Immature natural killer cell (primary cell): ENCODE measurements at places on chromosomes 16 and 17.

DNA sequence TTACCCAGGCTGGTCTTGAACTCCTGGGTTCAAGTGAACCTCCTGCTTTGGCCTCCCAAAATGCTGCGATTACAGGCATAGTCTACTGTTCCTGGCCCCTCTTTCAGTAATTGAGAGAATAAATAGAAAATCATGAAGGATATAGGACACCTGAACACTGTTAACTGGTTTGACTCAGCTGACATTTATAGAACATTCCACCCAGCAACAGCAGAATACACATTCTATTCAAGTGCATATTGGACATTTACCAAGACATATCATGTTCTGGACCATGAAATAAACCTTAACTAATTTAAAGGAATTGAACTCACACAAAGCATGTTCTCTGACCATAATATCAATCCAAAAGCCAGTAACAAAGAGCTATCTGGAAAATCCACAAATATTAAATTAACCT lies 19.8 kb upstream of the BAIAP2 start:
- DNase-seq, result no peak

GRCh38 chr17:73974536-73974935 lies 228.9 kb upstream of the RPL38 start:
- DNase-seq, result no peak

DNA sequence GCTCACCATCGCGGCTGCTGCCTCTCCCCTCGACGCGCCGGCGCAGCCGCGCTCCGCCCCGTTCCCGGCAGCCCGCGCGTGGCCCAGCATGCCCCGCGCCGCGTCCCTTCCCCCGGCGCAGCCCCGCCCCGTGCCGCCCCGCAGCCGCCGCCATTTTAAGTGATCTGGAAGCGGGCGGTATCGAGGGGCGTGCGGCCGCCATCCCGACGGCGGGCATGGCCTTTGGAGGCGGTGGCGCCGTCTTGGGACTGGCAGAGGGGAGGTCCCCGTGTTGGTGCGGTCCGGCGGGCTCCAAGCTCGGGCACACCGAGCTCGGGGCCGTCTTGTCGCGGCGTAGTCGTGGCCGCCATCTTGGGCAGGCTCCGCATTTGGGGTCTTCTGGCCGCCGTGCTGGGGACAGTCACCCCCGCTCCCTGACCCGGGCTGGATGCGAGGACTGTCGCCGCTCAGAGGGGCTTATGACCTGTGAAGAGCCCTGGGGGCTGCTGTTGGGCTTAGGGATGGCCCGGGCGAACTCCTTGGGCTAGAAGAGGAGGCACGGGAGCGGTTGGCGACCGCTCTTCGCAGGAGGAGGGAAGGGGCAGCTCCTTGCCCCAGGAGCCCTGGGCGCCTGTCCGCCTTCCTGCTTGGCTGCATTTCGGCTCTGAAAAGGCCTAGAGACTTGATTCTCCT lies at the start of gene ELOB:
Gene ELOB, minus strand, starts transcription at position 50 of the 672 bp plus-strand sequence. Its CDS starts 41 bp downstream, at position 9.
- DNase-seq, result peak; percentile 86

DNA sequence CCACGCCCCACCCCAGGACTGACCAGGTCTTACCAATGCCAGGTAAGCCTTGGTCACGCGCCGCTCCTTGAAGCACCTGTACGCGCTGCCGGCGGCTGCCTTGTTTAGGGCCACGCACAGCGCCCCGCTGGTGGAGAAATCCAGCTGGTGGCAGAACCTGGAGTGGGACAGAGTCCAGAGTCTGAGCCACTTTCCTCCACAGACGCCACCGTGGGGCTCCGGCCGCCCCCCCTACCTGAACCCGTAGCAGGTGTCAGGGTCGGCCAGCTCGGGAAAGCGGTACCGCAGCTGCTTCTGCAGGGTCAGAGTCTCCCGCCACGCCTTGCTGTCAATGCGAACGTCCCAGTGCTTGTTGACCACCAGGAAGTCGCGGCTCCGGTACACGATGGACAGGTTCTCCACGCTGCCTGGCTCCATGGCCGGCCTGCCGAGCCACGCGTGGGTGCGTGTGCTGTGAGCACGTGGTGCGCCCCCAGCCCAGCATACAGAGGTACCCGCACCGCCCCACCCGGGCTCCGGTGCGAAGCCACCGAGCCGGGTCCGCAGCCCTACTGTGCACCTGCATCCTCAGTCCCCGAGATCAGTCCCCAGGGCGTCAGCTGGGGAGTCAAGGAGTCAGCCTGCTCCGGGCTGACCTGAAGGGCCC lies 737 bp downstream of the RPUSD1 start:
- DNase-seq, result no peak

GRCh38 chr17:32120716-32121115 lies 21.6 kb upstream of the RHOT1 start:
- DNase-seq, result no peak

DNA sequence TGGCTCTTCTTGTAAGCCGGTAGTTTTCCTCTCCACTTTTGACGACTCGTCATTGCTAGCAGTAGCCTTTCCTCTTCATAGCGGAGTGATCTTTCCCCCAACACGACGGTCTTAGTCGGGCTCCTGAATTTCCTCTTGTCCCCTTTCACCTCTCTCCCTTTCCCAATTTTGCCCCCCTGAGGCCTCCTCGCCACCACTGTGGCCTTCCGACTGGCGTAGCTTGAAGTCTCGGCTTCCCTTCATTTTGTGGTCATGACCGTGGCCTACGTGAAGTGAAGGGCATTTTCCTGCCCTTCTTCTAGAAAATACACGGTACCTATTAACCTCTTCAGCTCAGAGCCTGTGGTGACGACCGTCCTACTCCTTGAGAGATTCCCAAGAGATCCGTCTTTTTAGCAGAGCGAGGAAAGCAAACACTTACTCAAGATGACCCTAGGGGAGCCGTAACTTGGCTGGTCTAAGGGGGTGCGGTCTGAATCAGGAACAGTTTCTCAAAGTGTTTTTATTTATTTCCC lies 787 bp downstream of the PRKAR1A start:
- DNase-seq, result no peak

GRCh38 chr17:48528153-48528935 lies 2.5 kb downstream of the HOXB1 start:
- DNase-seq, result no peak

DNA sequence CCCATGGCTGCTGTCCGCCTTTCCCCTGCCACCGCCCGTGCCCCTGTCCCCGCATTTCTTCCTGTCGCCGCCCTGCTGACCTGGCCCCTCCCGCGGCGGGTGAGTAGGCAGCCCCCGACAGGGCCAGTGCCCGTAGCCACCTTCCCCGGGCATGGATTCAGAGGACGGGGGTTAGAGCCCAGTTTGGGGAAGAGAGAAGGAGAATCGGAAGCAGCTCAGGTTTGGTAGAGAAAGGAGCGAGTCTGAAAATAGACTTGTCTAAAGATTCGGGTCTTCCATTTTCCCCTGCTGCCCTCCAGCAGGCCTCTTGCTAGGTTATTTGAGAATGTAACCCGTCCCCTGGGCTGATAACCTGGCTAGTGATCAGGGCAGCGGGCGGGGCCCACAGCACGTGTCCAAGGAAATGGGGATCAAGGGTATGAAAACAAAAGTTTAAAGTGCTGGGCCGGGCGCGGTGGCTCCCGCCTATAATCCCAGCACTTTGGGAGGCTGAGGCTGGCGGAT lies 7.9 kb upstream of the CLDN9 start:
- no peak for DNase-seq

GRCh38 chr17:81551458-81552243 lies 502 bp downstream of the FAAP100 start:
- no peak for DNase-seq

- DNase-seq, result no peak
Measured at GRCh38 chr17:17531156-17531555, 35.0 kb upstream of the RASD1 start.

- DNase-seq, result no peak
Measured at GRCh38 chr16:85377388-85378144, 235.6 kb upstream of the GSE1 start.
